Myocyte (in vitro differentiated cells): ENCODE measurements at places on chromosomes 5 and 9. TPM values are rescaled to one million over a fixed set of nuclear protein-coding genes. Genes with fewer than 3 reads are reported as not detected.

IGIP gene
- 8.1 and 10.4 TPM in 2 replicates for total RNA-seq

GFI1B gene
- total RNA-seq, result 0.10 TPM in 1 of 2 replicates, not detected in the other

GFRA3 gene
- not detected in 2 replicates for total RNA-seq

ACTBL2 gene
- total RNA-seq, result not detected in 2 replicates

- peak; percentile 61 for DNase-seq
Observed at GRCh38 chr9:68500457-68501381, 40.0 kb downstream of the TMEM252 start.

- DNase-seq, result no peak
Observed at GRCh38 chr5:149761461-149761860, 31.4 kb downstream of the PPARGC1B start.

TRIM14 gene
- total RNA-seq, result 4.6 and 5.3 TPM in 2 replicates

OLFM1 gene
- total RNA-seq, result not detected in 2 replicates

- DNase-seq, result peak; percentile 77
Observed at GRCh38 chr9:34451545-34451944, 6.8 kb downstream of the FAM219A start.

- no peak for DNase-seq
Observed at GRCh38 chr5:149298842-149299404, 27.3 kb downstream of the AFAP1L1 start.

TRAF1 gene
- 0.80 and 1.1 TPM in 2 replicates for total RNA-seq

GRCh38 chr5:72226950-72227349 lies 93.1 kb downstream of the MRPS27 start:
- DNase-seq, result peak; percentile 44

DNA sequence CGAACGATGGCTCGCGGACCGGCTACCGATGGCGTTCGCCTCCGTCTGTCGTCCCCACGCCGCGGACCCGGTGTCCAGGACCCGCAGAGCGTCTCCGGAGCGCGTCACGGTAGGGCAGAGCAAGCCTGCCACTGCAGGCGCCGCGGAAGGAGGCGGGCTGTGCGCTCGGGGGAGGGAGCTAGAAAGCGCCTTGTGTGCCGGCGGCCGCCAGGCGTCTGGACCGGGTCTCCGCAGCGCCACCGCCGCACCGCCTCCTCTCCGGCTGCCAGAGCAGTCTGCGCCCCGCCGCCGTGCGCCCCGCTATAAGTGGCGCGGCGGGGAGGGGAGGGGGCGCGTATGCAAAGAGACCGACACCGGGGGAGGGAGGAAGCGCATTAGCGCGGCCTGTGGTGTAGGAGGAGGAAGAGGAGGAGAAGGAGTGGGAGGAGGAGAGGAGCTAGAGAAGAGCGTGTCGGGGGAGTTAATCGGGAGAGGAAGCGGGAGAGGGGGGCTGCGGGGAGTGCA lies at the start of gene ENC1:
Gene ENC1 (minus strand): TSS at position 279 of the 504 bp plus-strand sequence. CDS start 4,243 bp downstream, outside the sequence.
- peak; percentile 91 for DNase-seq

DNA sequence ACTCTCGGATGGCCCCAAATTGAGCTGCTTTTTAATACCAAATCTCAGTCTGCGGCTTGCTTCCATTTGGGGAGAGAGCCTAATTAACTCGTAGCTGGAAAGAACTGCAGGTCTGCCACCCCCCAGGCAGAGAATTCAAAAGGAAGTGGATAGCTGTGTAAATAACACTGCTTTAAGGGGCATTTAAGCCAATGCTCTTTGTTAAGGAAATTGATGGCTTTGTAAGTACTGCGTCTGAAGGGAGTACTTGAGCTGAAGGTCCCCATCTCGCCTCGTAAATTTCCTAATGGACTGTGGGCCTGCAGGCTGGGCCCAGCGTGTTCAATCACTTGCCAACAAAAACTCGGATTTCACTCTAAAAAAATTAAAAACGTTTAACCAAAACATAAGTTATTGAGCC lies 132.7 kb downstream of the PAPPA start:
- DNase-seq, result no peak

- no peak for DNase-seq
Observed at GRCh38 chr9:89780959-89781358, 176.1 kb downstream of the GADD45G start.

DNA sequence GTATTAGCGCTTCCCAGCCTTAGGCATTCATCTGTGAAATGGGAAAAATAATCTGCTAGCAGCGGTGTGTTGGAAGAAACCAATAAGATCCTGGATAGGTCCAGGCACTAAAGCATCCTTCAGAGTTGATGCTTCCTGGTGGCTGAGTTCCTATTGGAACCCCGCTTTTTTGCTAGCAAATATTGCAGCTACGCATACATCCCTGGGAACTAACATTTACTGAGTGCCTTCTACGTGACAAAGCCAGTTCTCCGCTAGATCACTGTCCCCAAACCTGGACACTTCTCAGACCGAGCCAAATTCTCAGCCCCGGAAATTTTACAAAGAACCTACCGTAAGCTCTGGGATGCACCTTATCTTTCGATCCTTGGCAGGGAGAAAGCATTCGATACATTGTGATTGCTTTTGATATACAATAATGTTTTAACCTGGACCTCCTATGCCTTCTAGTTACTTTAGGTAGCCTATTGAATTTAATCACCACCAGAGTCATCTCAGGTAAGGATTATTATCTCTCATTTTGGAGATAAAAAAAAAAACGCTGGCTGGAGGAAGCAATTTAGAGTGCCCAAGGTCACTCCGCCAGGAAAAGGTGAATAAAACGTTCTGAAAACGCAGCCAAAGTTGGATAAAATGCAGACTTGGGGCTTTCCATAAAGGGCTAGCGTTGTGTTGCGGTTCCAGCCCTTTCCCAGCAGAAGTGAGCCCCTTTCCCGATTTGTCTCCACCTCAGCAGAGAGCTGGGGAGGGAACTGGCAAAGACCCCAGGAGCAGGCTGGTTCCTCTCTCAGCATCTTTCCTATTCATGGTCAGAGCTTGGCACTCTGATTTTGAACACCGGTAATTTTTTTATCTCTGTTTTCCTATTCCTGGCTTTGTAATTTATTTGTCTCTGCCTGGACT lies 2.6 kb upstream of the MSX2 start:
- DNase-seq, result no peak

GRCh38 chr9:99773468-99774138 lies 48.1 kb upstream of the NR4A3 start:
- DNase-seq, result no peak

DNA sequence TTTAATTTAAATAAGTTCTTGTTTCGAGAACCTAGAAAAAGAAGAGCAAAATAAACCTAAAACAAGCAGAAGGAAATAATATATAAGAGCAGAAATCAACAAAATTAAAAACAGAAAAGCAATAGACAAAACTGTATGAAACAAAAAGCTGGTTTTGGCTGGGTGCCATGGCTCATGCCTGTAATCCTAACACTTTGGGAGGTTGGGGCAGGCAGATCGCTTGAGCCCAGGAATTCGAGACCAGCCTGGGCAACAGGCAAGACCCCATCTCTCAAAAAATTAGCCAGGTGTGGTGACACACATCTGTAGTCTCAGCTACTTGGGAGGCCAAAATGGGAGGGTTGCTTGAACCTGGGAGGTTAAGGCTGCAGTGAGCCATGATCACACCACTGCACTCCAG lies 59.2 kb upstream of the OTP start:
- DNase-seq, result no peak

FUT7 gene
- total RNA-seq, result not detected in 2 replicates

DNA sequence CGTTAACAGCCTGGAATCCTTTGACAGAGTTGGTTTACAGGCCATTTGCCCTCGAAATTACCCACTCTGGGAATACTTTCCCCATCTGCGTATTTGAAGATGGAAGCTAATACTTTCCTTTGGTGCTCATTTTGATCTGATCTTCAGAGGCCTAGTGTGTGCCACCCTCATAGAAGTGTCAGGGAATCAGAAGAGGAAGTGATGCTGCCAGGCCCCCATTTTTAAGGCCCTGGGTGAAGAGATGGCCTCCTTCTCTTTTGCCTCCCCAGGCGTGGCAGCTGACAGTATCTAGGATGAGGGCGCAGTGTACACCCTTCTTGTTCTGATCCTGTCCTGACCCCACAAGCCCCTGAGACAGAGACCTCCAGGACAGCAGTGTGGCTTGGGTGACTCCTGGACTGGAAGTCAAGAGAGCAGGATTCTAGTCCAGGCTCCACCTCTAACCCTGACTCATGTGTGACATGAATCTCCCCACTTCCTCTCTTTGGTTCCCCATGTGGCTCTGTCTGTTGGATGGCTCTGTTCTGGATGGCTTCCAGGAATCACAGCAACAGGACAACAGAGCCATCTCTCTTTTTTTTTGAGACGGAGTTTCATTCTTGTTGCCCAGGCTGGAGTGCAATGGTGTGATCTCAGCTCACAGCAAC lies 27.8 kb downstream of the CSF1R start:
- peak; percentile 91 for DNase-seq

DNA sequence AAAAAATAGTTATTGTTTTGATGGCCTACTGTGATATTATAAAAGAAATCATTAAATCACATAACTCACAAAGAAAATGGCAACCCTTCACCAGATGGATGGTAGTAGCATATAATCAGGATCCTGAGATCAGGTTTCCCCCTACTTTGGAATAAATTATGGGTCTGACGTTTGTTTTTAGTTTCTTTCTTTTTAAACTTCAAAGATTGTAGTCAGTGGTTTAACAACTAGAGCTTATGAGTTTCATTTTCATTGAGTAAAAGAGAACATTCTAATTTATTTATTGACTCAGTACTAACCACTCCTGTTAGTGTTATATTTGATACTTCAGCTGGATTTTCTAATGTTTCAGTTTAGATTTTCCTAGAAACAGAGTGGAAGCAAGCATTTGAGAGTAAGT lies 218.0 kb upstream of the PCSK5 start:
- DNase-seq, result no peak

DNA sequence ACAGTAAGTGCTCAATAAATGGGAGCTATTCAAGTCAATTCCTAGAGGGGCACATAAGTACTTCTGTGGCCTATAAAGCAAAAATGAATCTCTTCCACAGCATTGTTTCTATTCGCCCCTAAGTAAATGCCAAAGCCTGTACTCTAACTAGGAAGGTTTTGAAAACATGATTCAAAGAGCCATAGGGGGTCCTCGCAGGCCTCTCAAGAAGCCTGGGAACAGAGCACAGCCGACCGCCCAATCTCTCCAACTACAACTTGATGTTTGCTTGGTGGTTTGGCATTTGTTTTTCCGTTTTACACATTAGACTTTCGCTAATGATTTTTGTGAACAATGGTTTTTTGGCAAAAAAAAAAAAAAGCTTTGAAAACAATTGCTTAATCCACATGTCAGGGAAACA lies 19.4 kb downstream of the EFNA5 start:
- no peak for DNase-seq

DNA sequence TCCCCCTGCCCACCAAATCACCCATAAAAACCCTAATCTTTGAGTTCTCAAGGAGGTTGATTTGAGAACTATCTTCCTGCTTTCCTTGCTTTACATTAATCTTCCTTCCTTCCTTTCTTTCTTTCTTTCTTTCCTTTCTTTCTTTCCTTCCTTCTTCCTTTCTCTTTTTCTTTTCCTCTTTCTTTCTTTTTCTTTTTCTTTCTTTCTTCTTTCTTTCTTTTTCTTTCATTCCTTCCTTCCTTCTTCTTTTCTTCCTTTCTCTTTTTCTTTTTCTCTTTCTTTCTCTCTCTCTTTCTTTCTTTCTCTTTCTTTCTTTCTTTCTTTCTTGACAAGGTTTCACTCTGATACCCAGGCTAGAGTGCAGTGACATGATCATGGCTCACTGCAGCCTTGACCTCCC lies 67.3 kb upstream of the CEMIP2 start:
- DNase-seq, result no peak
